ENCODE measurements at places on chromosomes 7 and 10.

GRCh38 chr10:91887272-91888076 lies 21.8 kb downstream of the FGFBP3 start:
- peak; percentile 6 for DNase-seq

- DNase-seq = no peak
Measured at GRCh38 chr10:35165136-35165535, 38.5 kb downstream of the CREM start.

GRCh38 chr7:2760098-2760889 lies 72.3 kb downstream of the AMZ1 start:
- DNase-seq = no peak

- DNase-seq = no peak
Measured at GRCh38 chr10:91571671-91572070, 61.2 kb downstream of the PPP1R3C start.

GRCh38 chr10:7428673-7429350 lies 18.0 kb upstream of the SFMBT2 start:
- DNase-seq = no peak

- DNase-seq = no peak
Measured at GRCh38 chr7:94130716-94131115, 126.6 kb upstream of the BET1 start.
